Suppressor macrophage (primary cell): ENCODE measurements at places on chromosomes 3 and 15.
A peak's percentile ranks its signal among the peaks of the same experiment; 100 is the strongest.

- DNase-seq = no peak
Measured at GRCh38 chr3:194379651-194380050, 10.1 kb upstream of the LRRC15 start.

GRCh38 chr3:66083096-66083678 is 44.5 kb upstream of the MAGI1 start:
- DNase-seq = no peak

GRCh38 chr3:185983495-185984141 is 45.8 kb upstream of the TRA2B start:
- peak; percentile 74 for DNase-seq

DNA sequence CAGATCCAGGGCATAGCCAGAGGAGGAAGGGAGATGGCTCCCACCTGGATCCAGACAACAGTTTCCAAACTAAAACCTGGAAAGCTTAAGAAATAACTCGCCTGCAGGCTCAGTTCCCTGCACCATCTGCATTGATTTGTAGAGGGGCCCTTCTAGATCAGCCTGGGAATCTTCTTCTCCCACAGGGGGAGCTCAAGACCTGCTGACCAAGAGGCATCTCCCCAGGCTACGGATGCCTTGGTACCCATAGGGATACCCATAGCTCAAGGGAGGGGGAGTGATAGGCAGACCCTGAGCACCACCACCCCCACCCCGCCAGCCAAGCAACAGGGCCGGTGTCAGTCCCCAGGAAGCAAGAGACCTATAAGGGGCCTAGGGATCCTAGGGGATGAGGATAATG is 28.0 kb upstream of the DCLK3 start:
- no peak for DNase-seq

DNA sequence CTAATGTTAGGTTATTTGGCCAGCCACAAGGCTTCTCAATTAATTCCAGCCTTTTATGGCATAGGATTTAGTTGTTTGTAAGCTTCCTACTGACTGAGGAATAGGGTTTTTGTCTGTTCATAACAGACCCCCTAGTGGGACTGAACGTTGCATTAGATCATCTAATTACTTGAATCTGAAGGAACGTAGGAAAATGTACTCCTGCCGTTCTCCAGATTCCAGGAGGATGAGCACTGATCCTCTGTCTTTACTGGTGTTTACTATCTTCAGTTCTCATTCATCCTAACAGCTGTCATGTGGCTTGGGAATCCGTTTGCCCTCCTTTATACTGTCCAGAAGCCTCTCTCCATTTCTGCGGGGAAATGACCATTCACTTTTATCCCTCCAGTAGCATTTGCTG is 52.7 kb downstream of the RAD54L2 start:
- no peak for DNase-seq

DNA sequence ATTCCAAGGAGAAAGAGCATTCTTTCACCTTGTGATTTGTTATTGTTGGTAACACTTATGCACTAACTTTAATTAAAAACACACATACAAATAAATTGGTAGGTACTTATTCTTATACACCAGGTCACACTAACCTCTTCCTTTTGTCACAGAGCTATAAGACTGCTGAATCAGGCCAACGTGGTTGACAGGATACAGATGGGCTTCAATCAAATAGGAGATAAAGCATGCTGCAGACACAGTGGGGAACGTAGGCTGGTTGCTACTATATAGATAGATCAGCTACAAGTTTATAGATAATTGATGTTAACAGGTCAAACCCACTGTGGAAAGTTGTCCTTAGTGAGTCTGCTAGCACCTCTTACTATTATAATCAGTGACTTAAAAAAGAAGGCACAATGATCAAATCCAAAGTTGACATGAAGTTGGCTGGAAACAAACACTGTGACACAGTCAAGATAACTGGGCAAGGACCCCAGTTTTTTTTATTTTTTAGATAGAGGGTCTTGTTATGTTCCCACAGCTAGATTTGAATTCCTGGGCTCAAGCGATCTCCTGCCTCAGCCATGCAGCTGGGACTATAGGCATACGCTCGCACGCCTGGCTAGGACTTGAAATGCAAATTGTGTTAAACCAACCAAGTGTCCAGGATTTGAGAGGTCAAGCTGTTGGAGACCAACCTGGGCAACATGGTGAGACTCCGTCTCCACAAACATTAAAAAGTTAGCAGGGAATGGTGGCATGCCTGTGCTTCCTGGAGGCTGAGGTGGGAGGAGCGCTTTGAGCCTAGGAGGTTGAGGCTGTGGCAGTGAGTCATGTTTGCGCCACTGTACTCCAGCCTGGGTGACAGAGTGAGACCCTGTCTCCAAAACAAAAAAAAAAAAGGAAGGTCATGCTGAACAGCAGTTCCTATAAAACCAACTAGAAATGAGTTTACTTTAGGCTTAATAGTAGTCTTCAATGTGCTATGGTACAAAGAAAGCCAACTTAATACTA is 97.9 kb upstream of the MEX3B start:
- no peak for DNase-seq

- no peak for DNase-seq
Measured at GRCh38 chr3:14133188-14133800, 8.4 kb downstream of the TMEM43 start.

DNA sequence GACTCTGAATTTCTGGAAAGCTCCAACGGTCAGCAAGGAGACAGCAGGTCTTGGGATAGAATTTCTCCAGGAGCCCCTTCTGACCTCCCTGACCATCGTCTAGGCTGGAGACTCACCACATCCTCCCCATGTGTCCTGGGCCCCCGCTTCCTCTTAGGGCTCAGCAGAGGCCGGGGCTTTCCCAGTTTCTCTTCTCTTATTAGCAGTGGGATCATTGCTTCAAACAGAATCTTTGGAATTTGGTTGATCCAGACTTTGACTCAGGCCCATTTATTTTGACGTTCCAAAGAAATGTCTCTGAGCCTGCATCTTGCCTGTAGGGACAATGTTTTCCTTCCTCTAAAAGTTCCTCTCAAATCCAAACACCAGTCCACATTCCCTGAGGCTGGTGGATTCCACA is 38.4 kb upstream of the SLC6A6 start:
- DNase-seq = peak; percentile 87

- DNase-seq = no peak
Measured at GRCh38 chr3:195039180-195039843, 231.6 kb downstream of the XXYLT1 start.

DNA sequence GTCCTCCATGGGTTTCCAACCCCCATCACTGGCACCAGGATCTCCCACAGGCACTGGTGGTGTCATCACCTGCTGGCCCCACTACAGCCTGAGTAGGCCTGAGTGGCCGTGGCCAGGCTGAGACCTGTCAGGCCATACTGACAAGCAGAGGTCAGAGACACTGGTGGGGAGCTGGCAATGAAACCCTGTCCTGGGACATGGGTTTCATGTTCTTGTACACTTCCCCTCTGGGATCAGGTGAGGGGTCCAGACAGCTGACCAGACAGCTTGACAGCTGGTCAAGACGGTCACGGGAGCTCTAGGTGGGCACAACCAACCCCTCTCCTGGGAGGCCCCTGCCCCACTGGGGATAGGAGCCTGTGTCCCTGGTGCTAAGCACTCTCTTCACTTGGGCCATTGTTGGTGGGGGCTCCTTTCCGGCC is 13.1 kb downstream of the ZBTB47 start:
- DNase-seq = no peak

DNA sequence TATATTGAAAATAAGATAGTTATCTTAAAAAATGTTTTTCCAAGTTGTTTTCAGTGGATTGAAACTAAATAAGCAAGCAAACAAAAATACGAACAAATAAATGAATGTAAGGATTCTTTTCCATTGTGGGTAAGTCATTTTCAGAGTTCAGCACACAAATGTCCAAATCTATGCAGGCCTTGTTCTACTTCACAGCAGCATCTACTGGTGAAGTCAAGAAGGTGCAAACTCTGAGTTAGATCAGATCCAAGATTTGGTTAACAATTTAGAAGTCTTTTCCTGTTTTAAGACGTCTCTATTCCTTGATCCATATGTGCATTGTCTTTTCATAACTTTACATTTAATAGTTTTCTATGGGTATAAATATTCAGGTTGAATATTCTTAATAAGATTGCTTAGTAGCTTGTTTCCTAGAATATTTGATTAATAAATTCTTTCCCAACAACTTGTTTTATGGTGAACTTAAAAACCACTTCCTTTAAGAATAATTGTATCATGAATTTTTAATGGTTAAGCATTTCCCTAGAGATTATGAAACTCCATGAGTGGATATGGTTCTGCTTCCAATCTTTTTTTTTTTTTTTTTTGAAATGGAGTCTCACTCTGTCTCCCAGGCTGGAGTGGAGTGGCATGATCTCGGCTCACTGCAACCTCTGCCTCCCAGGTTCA is 10.5 kb downstream of the PTX3 start:
- peak; percentile 59 for DNase-seq
